ENCODE measurements at places on chromosomes 4 and X.

- DNase-seq, result no peak
Measured at GRCh38 chr4:89070041-89070440, 13.1 kb upstream of the FAM13A start.

DNA sequence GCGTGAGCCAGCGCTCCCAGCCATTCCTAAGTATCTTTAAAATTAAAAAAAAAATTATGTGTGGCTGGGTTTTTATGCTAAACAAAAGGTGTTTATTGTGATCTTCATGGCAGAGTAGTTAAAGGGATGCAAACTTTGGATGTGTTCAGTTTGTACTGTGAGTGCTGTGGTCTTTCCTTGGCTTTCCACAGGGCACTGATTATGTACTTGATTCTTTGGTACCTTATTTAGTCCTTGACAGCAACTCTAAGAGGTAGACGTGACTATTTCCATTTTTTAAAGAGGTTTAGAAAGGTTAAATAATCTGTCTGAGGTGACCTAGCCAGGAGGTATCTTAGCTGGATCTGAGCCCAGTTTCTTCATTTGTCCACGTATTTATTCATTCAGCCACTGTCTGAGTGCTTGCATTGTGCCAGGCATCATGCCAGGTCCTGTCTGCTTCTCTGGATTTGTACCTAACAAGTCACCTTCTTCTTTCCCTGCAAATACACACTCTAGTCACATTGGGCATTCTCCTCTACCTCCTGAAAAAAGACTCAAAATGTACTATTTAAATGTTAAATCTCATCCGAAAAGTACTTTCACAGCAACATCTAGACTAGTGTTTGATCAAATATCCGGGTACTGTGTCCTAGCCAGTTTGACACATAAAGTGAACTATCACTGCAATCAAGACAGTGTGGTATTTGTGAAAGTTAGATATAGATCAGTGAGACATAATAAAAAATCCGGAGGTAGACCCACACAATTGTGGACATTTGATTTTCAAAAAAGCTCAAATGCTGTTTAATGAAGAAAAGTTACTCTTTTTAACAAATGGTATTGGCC is 31.5 kb downstream of the WWC2 start:
- DNase-seq, result no peak

DNA sequence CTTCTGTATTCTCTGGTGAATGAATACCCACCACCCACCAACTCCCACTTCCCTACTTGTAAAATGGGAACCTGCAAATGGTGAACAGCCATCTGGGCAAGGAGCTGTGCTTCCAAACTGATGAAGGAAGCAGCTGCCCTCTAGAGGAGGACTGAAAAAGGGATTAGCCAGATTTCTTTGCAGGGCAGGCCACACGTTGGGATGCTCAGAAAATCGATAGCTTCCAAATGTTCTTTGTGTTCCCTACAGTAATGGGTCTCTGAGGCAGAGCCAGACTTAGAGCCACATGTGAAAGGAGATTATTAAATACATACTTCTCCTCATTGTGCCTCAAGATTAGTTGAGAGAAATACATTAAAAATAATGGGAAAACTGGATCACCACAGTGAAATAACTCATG is 39.3 kb upstream of the LPAR4 start:
- DNase-seq, result no peak

DNA sequence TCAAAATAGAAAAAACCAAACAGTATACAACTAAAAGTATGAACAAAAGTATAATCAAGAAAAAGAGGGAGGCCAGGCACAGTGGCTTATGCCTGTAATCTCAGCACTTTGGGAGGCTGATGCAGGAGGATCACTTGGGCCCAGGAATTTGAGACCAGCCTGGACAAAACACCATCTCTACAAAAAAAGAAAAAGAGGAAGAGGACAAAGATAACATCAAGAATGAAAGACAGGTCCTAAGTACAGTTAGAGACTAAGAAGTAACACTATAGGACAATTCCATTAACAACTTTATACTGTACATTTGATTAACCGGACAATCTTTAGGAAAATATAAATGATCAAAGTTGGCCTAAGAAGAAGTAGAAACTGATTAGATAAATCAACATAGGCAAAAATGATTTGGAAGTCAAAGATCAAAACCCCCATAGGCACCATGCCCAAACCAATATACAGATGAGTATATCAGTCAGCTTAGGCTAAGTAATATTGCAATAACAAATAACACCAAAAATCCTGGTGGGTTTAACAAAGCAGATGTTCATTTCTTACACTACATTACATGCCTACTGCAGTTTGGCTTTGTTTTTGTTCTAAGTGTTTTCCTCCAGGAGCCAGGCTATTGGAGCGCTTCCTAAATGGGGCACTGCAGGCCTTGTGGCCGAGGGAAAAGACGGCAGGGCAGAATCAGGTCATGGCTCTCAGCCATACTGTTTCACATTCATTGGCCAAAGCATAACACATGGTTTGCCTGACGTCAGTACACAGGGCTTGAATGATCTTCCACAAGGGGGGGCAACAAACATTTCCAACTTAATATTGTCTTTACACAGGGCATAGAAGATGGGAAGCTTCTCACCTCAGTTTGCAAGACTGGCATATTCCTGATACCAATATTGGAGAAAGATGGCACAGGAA is 42.2 kb upstream of the HGFAC start:
- DNase-seq, result no peak

- no peak for DNase-seq
Measured at GRCh38 chrX:46805270-46805669, 31.6 kb upstream of the RP2 start.

GRCh38 chr4:183082053-183082452 is 17.0 kb upstream of the WWC2 start:
- DNase-seq, result no peak

DNA sequence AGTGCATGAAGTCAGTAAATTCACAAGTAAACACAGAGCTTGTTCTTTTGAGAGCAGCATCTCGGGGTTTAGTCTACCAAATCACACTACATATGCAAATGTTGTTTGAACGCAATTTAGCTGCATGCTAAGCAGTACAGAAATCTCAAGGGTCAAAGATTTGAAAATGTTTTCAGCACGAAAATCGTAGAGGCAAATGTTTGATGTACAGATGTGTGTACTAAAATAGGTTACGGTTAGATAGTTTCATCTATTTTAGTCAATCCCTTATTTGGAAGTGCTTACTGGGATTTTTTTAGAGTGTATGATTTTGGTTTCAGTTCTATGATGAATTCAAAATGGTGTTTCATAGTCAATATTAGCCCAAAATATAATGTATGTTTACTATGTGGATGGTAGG is 1928.2 kb upstream of the TENM3 start:
- no peak for DNase-seq

DNA sequence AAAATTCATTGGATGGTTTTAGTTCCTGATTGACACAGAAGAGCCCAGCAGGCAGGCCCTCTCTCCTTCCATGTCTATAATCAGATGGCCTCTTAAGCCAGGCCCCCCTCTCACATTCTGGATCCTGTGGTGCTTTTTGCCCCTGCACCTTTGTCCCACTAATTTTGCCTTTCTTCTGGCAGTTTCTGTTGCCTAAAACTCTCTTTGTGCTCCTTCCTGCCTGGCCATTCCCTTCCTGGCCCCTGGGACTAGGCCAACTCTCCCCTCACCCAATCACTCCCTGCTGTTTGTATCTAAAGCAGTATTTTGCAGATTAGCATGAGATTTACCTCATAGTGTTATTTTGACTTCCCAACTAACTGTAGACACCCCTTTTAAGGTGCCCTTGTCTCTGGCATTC is 42.7 kb upstream of the DDX3X start:
- no peak for DNase-seq

GRCh38 chrX:113545040-113545439 is 704.4 kb upstream of the AMOT start:
- DNase-seq, result no peak

DNA sequence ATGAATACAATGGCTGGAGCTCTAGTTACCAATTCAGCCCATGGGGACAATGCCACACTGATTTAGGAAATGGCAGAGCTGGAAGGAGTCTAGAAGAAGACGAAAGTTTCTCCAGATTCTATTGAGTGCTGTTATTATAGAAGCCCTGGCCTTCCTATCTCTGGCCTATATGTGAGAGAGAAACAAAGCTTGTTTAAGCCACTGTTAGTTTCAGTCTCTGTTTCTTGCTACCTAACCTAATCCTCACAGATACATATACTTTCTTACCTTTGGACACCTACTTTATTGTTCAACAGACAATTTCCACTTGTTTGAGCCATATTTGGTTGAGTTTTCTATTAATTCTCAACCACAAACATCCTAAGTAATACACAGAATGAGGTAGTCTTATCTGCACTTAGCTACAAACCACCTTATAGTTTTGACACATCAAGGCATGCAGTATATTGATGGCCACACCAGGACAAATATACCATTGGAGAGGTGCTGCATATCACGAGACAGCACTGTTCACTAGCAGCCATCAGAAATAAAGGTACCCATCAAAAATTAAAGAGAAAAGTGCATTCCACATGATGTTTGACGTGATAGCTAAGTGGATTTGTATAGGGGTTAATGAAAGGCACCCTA is 190.2 kb downstream of the SMIM20 start:
- no peak for DNase-seq

GRCh38 chrX:15345976-15346375 is 10.7 kb upstream of the PIGA start:
- DNase-seq, result no peak

DNA sequence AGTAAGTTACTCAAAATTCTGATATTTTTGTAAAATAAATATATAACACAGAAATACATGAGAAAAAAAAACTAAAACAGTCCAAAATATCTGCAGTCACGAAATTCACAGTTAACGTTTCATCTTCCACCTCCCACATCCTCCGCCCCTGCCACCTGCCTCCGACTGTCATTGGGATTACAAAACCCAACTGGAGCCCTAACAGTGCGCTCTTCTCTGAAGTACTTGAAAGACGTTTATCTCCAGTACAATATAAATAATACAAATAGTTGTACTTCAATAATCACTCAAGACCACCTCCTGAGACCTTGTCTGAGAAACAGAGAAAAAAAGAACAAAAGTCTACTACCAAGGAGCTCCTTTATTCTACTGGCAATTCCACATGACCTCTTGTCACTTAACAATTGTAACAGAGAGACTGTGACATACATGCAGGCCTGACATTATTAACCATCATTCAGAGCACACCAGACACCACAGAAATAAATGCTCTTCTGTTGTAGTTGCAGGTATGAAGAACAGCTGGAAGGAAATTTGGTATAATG is 280.6 kb downstream of the PPP3CA start:
- no peak for DNase-seq

DNA sequence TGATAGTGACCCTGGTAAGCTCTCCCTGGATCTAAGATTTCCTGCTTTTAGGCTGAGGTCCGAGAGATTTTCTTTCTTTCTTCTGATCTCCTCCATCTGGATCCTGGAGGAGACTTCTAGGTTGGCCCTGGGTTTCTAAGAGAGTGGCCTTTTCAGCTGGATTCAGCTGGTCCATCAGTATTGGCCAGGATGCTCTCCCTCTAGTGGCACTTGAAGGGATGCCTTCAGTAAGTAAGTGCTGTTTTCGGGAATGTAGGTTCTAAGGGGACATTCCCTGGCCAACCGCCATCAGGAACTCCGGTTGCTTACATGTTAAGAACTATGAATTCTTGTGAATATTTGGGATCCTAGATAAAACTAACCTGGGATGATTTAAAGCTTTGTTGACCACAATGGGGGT is 56.9 kb downstream of the SERTM2 start:
- DNase-seq, result no peak

DNA sequence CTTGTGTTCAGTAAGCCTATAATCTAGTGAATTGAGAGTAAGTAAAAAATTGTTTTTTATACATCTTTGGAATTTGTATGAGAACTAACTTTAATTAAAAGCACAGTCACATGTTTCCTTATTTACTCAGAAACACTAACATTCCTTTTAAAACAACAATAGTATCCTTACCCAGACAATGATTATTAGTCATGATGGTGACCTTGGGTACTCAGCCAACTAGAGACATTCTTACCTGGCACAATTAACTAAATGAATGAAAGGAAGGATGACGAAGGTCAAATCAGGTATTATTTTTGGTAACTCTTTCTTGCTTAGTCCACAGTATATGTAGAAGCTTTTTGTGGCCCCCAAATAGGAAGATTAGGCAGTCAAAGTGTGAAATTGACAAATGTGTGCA is 901.0 kb downstream of the FAT4 start:
- DNase-seq, result no peak

GRCh38 chr4:120994521-120994920 is 72.0 kb upstream of the PRDM5 start:
- no peak for DNase-seq

GRCh38 chr4:81040012-81040659 is 9.6 kb downstream of the BMP3 start:
- DNase-seq, result no peak

- DNase-seq, result no peak
Measured at GRCh38 chr4:172869621-172870268, 298.9 kb upstream of the GALNT7 start.

DNA sequence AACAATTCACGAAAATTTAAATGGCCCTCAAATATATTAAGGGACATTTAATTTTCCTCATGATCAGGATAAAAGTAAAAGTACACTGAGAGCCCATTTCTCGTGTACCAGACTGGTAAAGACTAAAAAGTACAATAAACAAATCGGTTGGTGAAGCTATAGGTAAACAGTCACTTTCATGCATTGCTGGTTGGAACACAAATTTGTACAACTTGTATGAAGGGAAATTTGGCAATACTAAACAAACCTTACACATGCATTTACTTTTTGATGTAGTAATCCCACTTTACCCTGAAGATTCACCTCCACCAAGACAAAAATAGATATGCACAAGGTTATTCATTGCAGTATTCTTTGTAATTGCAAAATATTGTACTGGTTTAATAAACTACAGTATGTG is 31.4 kb upstream of the MBNL3 start:
- no peak for DNase-seq

DNA sequence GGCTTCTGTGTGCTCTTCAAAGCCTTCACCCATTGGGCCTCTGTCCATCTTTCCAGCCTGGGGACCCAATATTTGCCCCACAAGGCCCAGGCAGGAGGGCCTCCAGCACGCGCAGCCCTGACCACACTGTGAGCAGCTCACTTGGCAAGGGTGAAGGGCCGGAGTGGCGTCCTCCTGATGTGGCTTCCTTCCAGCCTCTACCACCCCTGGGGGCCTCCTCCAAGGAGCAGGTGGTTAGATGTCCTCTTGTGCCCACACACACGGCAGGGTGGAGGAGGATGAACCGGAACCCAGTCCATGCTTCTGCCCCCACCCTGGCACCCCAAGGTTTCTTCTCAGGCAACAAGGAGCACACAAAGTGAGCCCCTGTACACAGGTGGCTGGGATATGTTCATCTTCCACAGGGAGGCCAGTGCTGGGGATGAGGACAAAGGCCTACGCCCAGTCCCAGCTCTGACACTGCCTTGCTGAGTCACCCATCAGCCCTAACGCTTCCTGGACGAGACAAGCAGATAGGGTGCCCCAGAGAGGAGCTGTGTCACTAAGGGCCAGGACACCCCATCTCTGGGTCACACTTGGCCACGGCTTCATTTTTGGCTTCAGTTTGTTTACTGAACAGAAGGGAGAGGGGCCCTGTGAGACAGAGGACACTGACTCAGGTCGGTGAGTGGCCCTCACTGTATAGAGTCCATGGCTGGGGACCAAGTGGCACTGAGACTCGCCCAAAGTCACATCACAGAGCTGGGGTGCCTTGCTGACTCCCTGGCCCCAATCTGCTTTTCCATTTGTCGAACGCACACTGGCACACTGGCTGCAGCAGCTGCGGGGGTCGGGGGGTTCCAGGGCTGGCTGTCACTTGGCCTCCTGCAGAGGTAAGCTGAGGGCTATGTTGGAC is 1.9 kb downstream of the UBL4A start:
- DNase-seq, result no peak

- DNase-seq, result no peak
Measured at GRCh38 chr4:112199041-112199440, 32.5 kb upstream of the AP1AR start.

- DNase-seq, result no peak
Measured at GRCh38 chr4:31104577-31104976, 384.4 kb downstream of the PCDH7 start.
